ENCODE measurements at places on chromosomes 3 and 15.

DNA sequence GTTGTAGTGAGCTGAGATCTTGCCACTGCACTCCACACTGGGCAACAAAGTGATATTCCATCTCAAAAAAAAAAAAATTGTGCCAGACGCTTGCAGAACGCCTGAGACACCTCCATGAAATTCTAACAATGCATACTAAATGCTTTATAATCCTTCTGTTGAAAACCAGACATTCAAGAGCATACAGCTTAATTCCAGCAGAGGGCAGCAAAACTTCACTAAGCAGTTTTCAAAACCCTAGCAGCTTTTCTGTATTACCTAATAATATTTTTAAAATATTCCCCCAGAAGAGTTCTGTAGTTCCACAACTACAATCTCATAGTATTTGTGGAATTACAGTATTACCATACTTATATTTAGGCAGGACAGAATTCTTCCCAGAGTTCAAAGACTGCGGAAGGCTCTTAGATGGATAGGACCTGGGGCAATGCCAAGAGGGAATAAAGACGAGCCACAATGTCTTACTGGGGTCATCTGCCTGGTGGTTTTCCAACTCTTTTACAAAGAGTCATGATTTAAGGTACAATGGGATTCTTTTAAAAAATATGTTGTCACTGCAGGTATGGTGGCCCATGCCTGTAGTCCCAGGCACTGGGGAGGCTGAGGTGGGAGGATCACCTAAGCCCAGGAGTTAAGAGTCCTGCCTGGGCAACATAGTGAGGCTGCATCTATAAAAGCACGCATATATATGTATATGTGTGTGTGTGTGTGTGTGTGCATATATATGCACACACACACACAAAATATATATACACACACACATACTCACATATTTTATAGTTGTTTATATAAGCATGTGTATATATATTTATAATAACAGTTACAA lies 19.6 kb upstream of the TASOR start:
- DNase-seq: peak; percentile 64

DNA sequence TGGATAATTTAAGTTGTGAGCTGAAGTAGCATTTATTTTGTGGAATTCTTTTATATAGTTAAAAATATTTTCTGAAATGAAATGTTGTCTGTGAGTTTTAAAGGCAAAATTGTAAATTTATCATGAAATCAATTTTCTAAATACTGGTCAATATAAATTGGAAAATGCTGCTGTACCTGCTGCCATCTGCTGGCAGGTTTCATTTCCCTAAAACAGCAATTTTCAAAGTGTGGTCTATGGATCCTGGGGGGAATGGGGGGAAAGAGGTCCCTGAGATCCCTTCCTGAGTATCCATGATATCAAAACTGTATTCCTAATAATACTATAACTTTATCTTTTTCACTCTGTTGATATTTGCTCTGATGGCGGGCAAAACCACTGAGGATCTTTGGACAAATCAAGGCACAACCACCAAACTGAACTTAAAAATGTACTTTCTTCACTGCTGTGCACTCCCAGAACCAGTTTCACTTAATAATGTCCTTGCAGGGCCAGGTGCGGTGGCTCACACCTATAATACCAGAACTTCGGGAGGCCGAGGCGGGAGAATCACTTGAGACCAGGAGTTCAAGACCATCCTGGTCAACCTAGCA lies 17.2 kb upstream of the CCR4 start:
- no peak for DNase-seq

DNA sequence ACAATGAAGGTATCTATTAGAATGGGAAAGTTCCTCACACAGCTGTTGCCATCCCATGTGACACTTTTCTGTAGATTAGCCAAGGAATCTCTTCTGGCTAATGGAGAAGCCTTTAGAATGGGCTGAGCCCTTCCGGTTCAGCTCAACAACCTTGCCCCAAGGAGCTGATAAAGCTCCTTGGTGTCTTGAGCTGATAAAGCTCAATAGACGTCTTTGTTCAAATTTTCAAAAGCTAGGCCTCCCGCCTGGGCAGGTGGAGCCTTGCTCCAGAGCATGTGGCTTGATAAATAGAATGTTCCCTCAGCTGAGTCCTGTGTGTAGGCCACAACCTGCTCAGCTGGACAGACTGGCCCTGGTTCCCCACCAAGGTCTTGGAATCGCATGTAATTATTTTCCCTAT lies 7.2 kb upstream of the BNIP2 start:
- DNase-seq: no peak

GRCh38 chr15:79157631-79158592 lies 67.3 kb upstream of the RASGRF1 start:
- no peak for DNase-seq

DNA sequence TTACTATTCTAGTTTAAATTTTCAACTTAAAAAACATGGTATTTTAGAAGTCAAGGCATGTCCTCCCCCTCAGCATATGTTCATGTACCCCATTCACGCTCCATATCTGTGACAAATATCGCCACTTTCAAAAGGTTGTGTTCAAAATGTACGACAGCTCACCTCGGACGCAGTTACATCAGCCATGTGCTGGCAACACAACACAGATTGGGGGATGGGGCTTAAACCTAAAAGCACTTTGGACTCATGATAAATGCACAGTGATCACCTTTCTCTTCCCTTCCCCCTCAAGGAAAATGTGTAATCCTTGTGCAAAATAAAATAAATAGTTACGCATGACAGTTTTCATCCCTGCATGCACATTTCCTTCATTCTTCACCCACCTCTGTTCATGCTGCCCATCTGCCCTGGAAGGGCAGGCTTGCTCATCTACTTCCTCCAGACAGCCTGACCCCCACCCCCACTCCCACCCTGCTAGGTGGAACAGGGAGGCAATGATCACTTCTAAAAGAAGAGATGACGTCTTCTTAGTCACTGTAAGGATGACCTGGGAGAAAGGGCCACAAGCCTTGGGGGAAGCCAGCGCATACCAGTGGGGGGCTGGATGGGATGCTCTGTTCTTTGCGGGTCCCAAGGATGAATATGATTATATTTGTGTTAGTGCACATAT lies 271.4 kb upstream of the SEMA6D start:
- no peak for DNase-seq

DNA sequence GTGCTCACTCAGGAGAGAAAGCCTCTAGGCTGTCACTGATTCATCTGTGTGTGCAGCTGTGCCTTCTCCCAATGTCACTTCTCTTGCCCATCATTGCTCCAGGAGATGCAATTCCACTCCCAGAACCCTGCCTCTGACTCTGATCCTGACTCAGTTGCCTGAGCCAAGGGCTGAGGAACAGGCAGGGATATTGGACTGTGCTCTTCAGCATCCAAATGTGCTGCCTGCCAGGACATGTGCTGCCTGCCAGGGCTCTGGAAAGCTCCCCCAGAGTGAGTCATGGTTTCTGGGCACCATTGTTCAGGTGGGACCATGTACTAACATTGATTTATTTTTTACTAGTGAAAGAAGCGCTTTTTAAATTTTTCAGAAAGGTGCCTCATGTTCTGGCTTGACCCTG lies 71.0 kb downstream of the TRIM42 start:
- DNase-seq: no peak

GRCh38 chr3:156918746-156919145 lies 92.6 kb downstream of the LEKR1 start:
- DNase-seq: no peak

DNA sequence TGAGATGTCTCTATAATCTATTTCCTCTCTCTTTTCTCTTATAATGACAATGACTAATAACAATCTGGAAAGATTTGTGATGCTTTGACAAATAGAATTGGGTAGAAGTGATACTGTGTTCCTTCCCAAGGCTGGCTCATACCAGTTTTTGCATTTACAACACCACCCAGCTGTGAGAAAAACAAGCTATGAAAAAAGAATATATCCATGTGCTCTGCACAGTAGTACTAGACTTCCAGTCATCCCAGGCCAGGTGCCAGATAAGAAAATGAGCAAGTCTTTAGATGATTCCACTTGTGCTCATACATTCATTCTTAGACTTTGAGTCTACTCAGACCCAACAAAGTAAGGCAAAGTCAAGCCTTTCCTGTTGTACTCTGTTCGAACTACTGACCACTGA lies 350.2 kb upstream of the POU1F1 start:
- DNase-seq: no peak

DNA sequence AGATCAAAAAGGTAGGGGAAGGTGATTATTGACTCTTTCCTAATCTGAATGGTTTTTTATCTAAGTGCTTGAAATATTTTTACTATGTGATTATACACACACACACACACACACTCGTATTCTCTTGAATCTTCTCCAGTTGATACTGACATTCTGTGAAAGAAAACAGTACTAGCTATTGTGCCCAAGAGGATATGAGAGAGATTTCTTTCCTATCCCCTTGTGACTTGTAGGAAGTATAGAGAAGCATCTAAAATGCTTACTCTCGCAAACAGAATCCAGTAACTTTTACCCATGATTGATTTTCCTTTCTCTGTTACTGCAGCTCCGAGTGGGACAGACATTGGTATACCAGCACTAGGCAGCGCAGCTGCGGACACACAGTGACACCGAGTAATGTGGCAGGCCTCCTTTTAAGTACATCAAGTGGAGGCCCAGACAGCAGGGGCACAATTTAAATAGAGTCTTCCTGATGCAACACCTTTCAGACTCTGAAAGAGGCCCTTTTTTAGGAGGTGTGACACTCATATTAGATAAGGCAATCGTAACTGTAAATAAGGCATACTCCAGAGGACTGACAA lies 421.0 kb upstream of the CNTN4 start:
- no peak for DNase-seq

- no peak for DNase-seq
Measured at GRCh38 chr15:98433346-98433745, 215.0 kb upstream of the IGF1R start.

GRCh38 chr15:70309716-70310115 lies 212.0 kb upstream of the TLE3 start:
- DNase-seq: no peak

- DNase-seq: no peak
Measured at GRCh38 chr3:104523136-104523535, 843.6 kb upstream of the ALCAM start.

DNA sequence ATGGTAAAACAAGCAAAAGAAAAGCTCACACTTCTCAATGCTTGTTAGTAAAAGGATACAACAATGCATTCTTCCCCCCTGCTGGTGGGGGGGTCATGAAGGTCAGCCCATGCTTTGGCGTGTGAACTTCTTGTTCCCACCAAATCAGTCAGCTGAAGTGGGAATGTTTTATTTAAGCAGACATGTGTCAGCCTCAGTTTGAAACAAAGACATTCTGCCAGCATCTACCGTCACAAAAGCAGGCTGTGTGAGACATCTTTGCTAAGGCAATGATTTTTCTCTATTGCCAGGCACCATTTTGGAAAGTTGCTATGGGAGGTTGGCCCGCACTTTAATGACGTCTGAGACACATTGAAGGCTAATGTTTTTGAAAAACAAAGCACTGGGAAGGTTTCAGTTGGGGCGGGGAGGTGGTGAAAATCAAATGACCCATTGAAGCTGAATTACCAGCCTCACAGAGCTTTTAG lies 206.6 kb downstream of the TLE3 start:
- DNase-seq: no peak
